ENCODE measurements at places on chromosomes 11 and 22.

DNA sequence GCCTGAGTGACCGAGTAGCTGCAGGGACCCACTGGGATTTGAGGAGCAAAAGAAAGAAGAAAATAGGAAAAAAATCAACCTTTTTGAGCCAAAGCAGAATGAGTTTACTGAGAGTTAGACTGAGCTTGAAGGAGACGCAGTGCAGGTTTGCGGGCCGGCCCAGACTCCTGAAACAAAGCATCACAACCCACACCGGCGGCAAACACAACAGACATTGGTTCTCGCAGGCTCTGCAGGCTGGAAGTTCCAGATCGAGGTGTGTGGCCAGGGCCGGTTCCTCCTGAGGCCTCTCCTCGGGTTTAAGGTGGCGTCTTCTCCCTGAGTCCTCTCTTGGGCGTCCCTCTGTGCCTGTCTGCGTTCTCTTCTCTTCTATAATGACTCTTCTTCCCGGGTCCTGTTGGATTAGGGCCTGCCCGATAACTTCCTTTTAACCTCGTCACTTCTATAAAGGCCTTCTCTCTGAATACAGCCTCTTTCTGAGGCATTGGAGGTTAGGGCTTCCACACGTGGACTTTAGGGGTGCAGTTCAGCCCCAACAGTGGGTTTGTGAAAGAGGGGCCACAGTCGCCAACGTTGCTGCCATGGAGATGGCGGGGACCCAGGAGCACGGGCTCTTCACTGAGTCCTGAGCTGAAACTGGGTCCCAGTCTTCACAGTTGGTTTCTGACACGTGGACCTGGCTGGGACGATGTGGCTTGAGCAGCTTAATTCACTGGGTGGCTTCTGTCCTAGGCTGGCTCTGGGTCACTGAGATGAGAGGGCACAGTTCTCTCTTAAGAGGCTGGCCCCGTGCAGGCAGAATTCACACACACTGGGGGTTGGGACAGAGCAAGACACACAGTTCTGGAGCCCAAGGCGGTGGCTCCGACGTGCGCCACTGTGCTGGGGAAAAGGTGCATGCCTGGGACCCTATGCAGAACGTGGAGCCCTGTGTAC lies 1047.7 kb downstream of the BRD1 start:
- no peak for DNase-seq

DNA sequence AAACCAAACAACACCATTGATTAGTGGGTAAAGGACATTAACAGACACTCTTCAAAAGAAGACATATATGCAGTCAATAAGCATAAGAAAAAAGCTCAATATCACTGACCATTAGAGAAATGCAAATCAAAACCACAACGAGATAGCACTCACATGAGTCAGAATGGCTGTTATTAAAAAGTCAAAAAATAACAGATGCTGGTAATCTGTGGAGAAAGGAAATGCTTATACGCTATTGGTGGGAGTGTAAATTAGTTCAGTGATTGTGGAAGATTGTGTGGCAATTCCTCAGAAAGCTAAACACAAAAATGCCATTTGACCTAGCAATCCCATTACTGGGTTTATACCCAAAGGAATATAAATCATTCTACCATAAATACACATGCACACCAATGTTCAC lies 182.6 kb downstream of the TRPC6 start:
- DNase-seq = no peak

DNA sequence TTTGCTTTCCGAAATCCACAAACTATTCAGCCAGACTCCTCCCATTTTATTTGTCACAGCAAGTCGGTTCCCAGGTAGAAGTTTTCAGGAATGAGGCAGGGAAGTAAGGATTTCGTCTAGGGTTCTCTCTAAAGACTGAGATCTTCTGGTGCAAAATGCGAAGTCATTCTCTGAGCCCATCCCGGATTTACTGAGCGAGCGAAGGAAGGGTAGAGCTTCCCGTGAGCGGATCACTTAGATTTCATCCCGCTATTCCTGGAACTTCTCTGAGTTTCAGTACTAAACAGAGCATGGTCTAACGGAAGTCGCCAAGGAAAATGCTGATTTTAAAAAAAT lies 3.1 kb upstream of the CALCA start:
- no peak for DNase-seq

DNA sequence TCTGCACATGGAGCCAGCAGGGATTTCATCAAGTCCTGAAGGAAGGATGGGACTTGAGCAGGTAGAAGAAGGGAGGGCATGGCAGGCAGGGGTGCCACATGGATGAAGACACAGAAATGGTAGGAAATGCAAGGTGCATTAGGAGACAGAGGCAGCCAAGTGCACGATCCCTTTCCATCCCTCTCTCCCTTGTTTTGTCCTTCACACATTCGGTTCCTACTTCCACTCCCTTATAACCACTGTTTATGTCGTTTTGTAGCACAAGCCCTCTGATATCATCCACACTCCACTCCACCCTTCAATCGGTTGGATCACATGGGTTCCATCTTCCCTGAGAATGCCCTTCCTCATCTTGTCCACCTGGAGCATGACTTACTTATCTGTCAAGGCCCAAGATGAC lies 35.2 kb downstream of the IFT27 start:
- DNase-seq = no peak

DNA sequence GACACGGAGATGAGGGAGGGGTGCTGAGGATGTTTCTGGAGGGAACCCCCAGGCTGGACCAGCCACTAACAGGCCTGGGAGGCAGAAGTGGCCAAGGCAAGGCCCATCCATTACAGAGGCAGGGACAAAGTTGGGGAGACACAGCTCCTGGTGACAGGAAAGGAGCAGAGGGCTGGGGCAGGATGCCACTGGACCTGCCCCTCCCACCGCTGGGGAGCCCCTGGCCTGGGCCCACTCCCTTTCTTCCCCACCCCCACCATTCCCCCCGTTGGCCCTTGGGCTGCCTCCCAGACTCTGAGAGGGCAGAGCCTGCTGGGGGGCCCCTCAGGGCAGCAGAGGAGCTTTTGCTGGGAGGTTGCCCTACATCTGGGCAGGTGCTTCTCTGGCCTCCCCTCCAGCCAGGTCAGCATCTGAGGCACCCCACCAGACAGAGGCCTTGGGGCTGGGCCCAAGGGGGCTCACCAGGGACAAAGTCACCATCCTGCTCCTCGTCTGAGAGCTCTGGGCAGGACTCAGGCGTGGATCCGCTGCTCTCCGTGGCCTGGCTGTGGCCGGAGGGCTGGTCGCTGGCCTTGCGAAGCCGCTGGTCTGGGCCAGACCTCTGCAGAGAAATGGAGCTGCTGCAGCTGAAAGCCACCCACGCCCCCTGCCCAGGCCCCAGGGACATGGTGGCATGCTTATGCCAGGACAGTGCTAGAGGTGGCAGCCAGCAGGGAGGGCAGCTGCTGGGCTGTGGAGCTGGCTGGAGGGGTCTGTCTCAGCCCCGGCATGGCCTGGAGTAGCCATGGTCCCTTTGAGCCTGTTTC lies 33.1 kb upstream of the CARS1 start:
- DNase-seq = no peak

DNA sequence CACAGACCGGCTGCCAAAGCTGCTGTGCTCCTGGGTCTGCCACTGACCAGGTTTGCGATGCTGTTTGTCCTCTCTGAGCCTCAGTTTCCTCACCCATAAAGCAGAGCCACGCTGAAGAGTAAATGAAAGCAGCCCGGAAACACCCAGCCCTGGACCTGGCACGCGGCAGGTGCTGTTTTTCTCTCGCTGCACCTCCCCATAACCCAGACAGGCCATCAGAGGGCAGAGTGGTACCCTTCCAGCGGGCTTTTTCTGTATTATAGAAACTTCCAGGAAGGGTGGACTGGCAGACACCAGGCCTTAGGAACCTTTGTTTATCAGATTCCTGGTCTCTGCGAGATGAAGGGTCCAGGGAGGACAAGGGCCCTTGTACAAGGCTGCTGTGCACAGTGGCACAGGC lies 17.9 kb upstream of the FGF19 start:
- DNase-seq = no peak

GRCh38 chr11:134949121-134950090 lies 537.4 kb upstream of the B3GAT1 start:
- no peak for DNase-seq

DNA sequence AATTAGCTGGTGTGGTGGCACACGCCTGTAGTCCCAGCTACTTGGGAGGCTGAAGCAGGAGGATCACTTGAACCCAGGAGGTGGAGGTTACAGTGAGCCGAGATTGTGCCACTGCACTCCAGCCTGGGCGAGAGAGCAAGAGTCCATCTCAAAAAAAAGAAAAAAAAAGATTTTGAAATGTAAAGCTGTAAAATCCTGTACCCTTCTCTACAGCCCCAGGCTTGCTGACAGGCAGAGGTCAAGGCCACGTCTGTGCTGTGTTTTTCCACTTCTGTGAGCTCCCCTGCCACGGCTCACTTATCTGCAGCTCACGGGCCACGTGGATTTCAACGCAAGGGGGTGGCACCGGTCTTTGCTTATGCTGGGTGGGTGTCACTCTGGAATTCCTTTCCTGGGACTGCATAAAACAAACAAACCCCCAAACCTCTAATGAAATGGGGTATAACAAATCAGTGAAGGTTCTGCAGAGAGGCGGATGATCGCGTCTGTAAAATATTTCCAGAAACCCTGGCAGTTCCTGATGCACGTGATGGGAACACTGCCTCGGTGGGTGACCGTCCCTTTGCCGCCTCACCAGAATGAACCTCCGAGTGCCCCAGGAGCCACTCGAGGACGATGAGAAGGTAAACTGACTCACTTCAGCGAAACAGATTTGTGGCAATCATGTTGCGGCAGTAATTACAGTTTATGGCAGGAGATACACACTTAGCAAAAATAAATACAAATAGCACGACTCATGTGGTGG lies 44.0 kb upstream of the ATXN10 start:
- no peak for DNase-seq

All from NCI-H1436 (cell line).